ENCODE measurements at places on chromosomes 13 and 19.

DNA sequence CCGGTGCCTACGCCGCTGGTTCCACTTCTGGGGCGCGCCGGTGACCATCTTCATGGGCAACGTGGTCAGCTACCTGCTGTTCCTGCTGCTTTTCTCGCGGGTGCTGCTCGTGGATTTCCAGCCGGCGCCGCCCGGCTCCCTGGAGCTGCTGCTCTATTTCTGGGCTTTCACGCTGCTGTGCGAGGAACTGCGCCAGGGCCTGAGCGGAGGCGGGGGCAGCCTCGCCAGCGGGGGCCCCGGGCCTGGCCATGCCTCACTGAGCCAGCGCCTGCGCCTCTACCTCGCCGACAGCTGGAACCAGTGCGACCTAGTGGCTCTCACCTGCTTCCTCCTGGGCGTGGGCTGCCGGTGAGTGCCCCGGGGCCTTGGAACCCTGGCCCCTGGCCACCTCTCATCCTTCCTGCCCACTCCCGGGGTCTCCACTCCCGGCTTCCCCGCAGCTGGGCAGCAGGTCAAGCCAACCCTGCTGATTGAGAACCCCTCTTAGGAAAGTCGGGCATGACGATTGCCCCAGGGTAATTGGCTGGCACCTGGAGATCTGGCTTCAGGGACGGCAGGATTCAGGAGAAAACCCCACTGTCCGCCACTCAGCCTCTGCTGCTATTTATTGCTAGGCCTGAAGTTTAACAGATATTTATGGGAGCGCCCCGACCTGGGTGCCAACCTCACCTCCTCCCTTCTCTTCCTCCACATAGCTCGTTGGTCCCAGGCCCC is 39.1 kb downstream of the TRPM4 start:
- DNase-seq: no peak

- no peak for DNase-seq
Observed at GRCh38 chr13:29709407-29710069, 114.0 kb upstream of the SLC7A1 start.

DNA sequence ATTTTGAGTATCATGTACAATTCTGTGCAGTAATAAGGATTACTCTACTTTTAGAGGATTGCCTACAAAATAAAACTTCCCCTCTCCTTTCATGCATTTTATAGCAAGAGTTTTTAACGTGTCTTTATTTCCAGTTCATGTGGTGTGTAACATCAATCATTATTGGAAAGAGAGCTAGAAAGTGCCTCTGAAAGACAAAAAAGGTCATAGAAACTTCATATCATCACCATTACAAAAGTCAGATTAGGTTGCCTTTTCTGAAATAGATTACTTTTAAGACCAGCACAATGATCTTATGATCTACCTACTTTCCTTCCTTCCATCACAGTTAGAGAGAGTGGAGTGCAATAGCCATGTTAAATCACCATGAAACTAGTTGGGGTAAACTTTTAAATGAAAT is 12.6 kb downstream of the DACH1 start:
- DNase-seq: no peak

- DNase-seq: no peak
Observed at GRCh38 chr13:96089139-96089538, 768 bp upstream of the HS6ST3 start.

DNA sequence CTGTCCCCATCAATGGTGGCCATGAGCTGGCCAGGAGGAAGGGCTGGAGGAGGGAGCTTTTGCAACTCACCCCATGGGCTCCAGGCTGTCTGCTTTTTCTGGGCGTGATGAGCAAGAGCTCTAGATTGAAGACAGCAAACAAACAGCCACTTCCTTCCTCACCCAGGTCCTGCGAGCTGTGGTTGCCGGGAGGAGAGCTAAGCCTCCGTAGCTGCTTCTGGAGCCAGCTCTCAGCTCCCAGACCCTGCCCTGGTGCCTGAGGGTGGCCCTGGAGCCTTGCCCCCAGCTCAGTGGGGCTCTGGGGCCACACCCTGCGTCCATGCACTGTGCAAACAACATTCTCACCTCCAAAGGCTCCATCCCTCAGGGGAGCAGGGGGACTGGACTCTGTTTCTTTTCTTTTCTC is 6.2 kb downstream of the MYO1F start:
- DNase-seq: peak; percentile 72

All from fibroblast of skin of right quadriceps (primary cell).